AG04449 (cell line): ENCODE measurements at places on chromosomes 5 and 9.

DNA sequence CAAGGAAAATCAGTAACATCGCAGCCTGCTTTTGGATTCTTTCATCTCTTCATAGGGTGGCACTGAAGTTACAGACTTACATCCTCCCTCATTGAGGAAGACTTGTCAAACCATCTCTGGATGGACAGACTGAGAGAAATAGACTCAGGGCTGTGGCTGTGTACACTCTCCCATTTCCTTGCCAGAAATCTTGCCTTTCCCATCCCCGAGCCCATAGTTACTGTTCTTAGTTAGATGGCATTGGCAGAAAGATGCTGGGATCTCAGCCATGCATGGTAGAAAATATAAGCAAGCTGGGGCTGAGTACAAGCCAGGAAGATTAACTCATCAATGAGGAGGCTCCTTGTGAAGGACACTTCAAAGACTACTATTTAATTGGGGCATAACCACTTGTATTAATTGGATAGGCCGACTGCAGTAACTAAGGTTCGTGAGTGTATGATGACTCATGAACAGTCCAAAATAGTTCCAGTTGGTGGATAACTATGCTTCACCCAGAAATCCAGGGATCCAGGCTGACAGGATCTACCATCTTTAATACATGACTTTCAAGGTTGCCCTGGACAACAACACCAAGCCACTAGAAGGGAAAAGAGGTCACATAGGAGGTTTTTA is 137.9 kb downstream of the TMEM38B start:
- no peak for DNase-seq

- DNase-seq, result no peak
Measured at GRCh38 chr5:147349241-147349640, 114.4 kb downstream of the STK32A start.

- DNase-seq, result no peak
Measured at GRCh38 chr9:93697352-93698139, 121.2 kb downstream of the PHF2 start.

GRCh38 chr5:174384509-174384947 is 339.0 kb downstream of the NSG2 start:
- DNase-seq, result peak; percentile 50

- no peak for DNase-seq
Measured at GRCh38 chr9:135045928-135046738, 41.3 kb upstream of the OLFM1 start.

DNA sequence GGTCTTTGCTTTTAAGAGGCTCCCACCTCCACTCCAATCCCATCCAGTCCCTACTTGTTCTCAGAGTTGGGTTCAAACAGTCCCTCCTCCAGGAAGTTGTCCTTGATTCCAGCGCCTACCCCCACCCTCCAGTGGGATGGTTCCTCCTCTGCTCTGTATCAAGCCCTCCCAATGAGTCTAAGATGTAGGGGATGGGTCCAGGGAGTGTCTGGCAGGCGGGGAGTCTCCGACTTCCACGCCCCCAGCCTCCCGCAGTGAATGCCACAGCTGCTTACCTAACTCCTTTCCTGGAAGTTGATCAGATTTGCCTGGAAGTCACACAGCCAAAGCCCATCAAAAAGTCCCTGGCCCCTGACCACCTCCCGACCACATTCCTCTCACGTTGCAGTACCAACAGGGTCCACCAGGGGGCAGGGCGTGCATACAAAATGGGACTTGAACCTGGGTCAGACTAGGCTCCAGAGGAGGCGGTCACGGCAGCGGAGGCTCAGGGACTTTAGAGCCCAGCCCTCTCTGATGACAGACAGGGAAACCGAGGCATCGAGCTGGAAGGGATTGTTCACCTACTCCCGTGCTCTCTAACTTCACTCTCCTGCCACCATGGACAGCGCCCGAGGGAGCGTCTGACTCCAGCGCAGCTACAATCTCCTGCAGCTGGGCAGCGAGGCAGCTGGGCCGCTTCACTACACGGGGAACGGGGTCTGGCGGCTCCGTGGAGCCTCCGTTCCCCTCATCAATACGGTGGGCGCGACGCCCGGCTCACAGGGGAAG is 25.0 kb upstream of the TDRD7 start:
- DNase-seq, result no peak

DNA sequence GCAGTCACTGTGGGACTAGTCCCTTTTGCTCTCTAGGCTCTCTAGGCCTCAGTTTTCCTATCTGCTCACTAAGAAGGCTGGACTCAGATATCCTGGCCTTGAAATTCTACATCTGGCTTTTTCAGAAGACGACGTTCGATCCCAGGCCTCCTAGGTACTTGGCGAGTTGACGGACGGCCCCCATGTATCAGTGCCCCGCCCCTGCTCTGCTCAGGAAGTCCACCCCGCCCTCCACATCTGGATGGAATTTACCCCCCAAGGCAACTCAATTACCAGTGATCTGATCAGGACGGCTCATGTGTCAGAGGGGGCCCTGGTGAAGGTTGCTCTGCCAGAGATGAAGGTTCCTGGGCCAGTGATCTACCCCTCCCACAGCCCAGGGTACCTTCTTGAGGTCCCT is 44.1 kb upstream of the SYNPO start:
- DNase-seq, result no peak

DNA sequence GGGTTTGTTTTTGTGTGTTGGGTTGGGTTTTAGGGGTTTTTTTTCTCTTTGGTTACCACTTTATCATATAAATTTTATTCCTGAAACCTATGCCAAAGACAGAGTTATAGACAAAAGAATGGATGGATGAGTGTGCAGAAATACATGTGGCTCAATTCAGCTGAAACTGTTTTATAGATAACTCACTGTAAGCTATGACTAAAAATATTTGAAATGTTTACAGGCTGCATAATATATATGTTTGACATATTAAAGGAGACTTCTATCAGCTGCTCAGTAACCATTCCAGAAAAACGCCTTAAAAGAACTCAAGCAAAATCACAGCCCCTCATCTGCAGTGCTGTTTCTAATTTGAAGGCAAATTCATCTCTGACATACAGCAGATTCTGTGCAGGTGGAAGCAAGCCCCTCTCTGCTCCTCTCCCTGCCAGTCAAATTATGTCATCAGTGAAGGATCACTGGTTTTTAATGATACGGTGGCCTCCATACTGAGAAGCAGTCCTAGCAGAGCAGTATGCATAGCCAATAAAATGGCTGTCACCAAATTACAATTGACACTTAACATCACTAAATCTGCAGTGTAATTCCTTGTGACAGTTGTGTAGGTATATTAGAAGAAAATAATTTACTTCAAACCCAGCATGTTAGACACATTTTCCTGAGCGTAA is 301.6 kb downstream of the NR2F1-AS1 start:
- no peak for DNase-seq

GRCh38 chr9:20591223-20591622 is 31.1 kb downstream of the MLLT3 start:
- no peak for DNase-seq

DNA sequence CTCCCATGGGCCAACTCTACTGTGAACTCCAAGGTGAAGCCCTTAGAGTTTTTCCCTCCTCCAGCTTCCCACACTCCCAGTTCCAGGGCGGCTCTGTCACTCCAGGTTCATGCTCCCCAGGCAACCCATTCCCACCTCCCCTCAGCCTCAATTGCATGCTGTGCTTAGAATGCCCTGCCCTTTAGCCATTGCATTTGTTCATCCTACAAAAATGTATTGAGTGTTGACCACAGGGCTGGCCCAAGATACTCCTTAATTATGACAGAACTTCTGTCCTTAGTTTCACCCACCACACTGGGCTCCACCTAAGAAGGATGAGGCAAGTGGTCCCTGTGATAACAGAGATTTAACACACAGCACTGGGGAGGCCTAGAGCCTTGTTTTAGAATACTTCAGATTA is 236.1 kb downstream of the ADAMTSL1 start:
- no peak for DNase-seq

DNA sequence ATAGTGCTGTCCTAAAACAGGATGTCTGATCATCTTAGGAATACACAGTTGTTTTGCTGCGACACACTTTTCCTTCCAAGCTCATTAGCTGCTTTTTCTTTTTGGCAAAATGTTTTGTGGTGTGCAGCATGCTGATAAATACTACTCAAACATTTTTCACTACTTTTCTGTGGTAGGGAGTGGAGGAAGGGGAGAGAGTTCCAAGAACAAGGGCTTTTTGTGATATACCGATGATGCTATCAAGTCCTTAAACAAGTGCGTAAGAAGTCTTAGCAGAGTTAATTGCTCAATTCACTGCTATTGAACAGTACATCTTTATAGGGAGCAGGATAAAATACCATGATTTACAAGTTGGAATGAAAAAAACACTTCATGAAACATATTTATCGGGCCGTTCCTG is 23.6 kb upstream of the TEK start:
- no peak for DNase-seq

- DNase-seq, result no peak
Measured at GRCh38 chr5:180831139-180832093, 28.8 kb upstream of the MGAT1 start.

DNA sequence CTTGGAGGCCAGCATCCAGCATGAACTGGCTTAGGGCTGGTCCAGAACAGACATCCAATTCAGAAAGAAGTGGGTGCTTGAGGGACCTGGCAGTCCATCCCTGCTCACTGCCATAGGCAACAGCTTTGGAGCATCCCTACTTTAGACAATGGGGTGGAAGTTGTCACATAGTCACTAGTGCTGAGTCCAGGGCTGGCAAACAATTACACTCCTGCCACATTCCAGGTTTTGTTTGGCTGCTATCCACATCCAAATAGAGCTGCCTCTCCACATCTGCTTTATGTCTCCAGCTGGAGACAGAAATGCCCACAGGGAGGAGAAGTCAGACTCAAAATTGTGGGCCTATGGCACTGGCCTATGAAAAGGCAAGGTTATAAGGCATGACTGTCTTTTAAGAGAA is 7.0 kb downstream of the FSTL4 start:
- no peak for DNase-seq
